D721Med (cell line): ENCODE measurements at places on chromosomes 13 and 19.

GRCh38 chr13:114120591-114121011 is 11.8 kb downstream of the RASA3 start:
- peak; percentile 77 for DNase-seq

GRCh38 chr13:60080850-60081249 is 82.9 kb downstream of the DIAPH3 start:
- no peak for DNase-seq

DNA sequence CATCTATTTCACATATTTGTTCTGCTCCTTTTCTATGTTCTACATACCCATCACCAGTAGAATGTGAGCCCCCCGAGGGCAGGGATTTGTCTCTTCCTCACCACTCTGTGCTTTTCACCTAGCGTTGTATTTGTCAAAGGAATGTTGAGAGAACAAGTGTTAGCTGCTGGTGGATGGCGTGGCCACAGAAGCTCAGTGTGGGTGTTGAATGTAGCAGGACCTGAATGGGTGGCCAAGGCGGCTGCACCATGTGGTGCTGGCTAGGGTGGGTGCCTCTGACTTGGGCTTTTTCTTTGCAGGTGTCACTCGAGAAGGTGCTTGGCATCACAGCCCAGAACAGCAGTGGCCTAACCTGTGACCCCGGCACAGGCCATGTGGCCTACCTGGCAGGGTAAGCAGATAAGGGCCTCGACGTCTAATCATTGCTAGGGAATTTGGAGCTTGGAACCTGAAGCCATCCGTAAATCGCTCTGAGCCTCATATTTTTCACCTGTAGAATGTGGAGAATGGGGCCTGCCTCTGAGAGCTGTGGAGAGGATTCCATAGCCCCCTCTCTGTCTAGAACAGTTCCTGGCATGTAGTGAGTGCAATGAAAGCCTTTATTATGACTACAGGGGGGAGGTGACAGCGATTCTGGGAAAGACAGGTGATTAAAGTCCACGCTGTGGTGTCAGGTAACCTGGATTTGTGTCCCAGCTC is 3.9 kb downstream of the WDR62 start:
- DNase-seq = no peak

GRCh38 chr19:39403331-39404312 is 3.0 kb upstream of the ZFP36 start:
- peak; percentile 87 for DNase-seq

- no peak for DNase-seq
Measured at GRCh38 chr19:30376272-30376671, 4.1 kb downstream of the ZNF536 start.

- DNase-seq = no peak
Measured at GRCh38 chr19:21468791-21469190, 36.6 kb upstream of the ZNF429 start.

DNA sequence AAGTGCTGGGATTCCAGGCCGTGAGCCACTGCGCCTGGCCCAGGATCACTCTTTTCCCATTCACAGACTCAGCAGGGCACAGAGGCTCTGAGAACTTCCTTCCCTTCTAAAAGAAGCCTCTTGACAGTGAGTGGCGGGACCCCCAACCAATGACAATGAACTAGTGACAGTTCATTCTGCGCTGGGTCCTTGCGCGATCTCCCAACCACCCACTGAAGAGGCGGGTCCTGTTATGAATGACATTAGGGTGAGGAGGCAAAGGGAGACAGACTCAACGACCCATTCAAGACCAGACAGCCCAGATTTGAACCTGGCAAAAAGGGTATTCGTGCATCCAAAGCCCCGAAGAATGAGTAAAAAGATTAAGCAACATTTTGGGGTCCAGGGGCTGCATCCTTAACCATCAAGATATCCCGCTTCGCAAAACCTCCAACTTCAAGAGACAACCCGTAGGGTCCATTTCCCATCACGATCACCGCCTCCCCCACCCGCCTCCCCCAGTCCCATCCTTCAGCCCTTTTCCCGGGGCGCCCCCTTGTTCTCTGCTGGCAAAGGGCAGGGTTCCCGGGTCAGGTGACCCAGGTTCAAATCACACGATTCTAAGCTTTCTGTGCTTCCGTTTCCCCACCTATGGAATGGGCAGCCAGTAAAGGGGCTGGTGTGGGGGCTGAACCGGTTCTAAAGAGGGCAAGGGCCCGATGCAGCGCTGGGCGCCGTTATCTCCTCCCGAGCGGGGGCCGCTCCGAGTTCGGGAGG is 719 bp downstream of the SUGP2 start:
- DNase-seq = peak; percentile 72

DNA sequence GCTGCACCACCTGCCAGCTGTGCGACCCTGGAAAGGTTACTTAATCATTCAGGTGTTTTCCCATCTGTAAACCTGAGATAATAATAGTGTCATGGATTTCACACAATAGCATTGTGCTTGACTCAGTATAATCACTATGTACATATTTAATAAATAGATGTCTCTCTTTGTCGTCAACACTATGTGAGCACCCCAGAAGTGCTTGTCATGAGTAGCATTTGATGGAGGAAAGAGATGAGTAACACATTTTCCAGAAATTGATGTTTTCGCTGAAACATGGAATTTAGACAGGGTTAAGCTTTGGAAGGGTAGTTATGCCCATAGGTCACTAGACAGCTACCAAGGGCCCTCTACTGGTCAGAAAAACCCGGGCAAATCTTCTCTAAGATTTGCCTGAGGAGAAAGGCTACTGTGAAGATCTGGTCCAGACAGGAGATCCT is 9.5 kb upstream of the MBNL2 start:
- no peak for DNase-seq

DNA sequence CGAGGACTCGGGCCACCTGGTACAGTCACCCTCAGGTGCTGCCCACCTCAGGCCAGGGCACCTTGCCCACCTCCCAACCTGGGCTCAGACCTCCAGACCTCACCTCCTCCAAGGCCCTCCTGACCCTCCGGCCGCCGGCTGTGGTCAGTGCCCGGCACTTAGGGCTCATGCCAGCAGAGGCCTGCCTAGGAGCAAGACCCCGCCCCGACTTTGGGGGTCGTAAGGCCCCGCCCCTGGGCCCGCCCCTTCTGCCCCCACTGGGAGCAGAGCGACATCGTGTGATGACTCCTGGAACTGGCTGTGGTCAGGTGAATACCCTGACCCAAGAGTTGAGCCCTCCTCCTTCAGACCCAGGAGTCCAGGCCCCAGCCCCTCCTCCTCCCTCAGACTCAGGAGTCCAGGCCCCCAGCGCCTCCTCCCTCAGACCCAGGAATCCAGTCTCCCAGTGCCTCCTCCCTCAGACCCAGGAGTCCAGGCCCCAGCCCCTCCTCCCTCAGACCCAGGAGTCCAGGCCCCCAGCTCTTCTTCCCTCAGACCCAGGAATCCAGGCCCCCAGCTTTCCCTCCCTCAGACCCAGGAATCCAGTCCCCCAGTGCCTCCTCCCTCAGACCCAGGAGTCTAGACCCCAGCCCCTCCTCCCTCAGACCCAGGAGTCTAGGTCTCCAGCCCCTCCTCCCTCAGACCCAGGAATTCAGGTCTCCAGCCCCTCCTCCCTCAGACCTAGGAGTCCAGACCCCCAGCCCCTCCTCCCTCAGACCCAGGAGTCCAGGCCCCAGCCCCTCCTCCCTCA is at the start of gene SBK2:
TSS of gene SBK2 (minus strand) at position 183 of the 790 bp plus-strand sequence. CDS start 839 bp downstream, outside the sequence.
- DNase-seq = no peak

GRCh38 chr13:91894316-91894715 is 495.9 kb downstream of the GPC5 start:
- DNase-seq = no peak

- DNase-seq = no peak
Measured at GRCh38 chr13:36038785-36039555, 92.2 kb downstream of the DCLK1 start.

DNA sequence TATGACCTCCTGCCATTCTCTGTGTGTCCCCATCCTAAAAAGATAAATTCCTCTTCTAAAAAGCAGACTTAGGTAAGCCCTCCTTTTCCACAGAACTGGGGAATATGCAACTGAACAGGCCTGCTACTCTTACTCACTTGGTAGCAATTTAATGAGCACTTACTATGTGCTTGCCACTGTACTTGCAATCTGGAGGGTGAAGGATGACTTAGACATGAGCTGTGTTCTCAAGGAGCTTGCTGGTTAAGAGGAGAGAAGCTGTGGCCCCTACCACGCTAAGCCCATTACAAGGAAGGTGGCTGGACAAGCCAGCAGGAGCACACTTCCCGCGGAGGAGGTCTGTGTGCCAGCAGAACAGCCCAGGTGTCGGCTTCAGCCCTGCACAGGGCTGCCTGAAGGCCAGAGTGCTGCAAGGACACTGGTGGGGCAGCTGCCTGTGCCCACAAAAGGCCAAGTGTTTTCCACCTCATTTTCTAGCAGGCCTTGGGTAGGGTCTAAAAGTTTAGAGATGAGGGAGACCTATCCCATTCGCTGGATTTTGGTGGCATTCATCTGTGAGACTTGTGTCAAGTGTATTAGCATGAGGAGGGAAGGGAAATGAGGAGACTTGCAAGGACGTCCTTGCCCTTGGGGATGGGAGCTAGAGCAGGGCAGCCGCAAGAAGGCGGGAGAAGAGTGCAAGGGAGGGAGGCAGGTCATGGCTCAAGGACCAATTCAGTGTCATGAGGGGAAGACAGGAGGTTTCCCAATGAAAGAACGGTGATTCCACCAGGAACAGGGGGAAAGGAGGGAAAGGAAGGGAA is 52.0 kb downstream of the COL4A1 start:
- no peak for DNase-seq

- no peak for DNase-seq
Measured at GRCh38 chr13:48641404-48641803, 12.3 kb upstream of the CYSLTR2 start.

GRCh38 chr13:99314640-99315176 is 7.5 kb upstream of the GPR183 start:
- DNase-seq = no peak

GRCh38 chr19:1468274-1468820 is 10.7 kb downstream of the C19orf25 start:
- no peak for DNase-seq

GRCh38 chr13:113922412-113923118 is 51.3 kb downstream of the C13orf46 start:
- no peak for DNase-seq

- DNase-seq = no peak
Measured at GRCh38 chr19:3129112-3129511, 6.7 kb upstream of the GNA15 start.

DNA sequence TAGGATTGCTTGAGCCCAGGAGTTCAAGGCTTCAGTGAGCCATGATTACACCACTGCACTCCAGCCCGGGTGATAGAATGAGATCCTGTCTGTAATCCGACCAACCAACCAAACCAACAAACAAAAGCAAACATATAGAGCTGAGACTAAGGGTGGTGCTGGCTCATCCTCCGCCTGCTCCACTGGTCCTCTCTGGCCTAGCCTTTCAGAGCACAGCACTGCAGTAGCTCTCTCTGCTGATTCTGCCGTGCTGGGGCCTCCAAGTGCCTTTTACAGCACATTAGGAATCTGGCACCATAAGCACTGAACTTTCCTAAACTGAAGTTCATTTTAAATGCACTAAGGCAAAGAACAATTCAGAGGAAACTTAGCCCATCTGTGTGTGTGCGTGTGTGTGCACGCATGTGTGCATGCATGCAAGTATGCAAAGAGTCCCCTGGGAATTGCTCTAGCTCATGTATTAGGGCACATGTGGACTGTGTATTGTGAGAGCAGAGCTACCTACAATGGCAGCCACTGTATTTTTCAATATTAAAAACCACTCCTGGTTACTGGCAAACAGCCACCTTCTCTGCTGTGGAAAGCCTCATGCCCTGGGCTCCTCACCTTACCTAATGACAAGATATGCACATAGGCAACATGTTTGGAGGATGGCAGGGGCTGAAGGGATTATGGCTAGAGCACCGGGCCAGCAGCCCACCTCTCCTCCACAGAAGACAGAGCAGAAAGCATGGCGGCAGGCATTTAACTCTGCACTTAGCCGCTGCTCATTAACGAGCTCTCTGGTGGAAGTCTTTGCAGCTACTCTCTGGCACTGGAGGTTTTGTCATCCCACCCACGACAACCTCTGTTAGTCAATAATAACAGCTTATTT is 223.1 kb upstream of the TSHZ3 start:
- DNase-seq = no peak

GRCh38 chr13:113192279-113192678 is 16.2 kb downstream of the PCID2 start:
- no peak for DNase-seq

- DNase-seq = peak; percentile 79
Measured at GRCh38 chr19:46487802-46488445, 7.7 kb downstream of the PNMA8B start.

- DNase-seq = no peak
Measured at GRCh38 chr13:23570099-23570920, at the start of gene TNFRSF19. TSS of gene TNFRSF19 (plus strand) at chr13:23570412. CDS start at chr13:23590184, 19,772 bp downstream.

DNA sequence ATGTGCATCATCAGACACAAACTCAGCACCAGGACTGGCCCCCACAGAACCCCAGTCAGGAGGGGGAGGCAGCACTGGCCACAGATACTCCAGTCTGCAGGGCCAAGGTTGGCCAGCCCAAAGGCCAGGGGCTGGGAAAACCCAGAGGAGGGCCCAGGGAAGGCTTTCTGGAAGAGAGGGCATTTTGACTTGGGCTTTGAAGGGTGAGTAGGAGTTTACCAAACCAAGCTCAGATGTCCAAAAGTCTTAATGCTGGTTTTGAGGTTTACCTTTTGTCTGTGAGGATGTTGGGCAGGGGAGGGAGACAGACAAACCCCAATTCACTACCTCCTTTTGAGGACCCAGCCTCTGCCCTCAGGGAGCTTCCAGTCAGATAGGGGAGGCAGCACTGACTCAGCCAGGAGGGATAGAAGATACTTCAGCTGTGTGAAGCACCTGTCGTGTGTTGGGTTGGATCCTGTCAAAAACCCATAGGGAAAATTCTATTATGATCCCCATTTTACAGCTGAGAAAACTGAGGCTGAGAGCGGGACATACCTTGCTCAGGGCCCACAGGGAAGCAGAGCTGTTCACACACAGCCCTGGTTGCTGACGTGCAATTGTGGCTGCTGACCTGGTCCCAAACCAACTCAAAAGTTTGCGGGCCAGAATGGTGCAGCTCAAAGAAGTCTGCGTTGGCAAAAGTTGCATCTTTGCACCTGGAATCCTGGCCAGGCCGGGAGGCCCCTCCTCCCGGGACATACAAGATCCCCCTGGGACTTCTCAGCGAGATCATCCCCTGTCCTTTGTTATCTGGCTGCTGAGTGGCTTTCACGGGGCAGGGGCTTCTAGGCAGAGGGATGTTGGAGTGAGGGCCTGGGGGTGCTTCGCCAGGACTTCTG is 13.1 kb downstream of the CILP2 start:
- DNase-seq = no peak

DNA sequence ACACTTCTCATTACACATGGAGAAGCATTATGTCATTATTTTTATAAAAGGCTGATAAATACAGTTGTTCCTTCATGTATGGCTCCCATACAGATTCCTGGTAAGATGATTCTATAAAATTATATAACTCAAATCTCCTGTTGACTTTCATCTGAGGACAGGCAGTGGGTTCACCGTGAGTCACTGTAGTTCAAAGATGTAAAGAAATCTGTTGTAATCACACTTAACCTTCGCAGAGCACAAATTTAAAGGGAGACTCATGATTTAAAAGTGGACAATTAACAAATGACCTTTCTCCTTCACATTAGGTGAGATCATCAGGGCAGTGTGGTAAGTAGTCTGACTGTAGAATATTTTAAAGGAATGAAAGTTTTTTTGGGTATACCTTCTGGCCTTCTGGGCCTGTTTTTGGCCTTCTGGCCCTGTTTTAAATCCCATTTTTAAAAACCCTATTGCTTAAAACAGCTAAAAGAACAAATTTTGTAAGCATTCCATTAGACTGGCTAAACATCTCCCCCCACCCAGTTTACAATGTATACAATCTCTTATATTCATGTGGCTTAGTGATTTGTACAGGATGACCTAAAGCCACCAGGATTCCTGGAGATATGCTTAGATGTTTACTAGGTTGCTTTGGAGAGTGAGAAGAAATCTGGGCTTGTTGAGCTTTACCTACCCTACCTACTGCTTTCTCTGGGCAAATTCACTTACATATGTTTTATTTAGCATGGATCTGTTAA is 171.2 kb downstream of the ITGBL1 start:
- DNase-seq = no peak
